ENCODE measurements at places on chromosomes 12 and 14.

- peak; percentile 44 for DNase-seq
These were observed 32.7 kb upstream of the SELPLG start for GRCh38 chr12:108666401-108666881.

DNA sequence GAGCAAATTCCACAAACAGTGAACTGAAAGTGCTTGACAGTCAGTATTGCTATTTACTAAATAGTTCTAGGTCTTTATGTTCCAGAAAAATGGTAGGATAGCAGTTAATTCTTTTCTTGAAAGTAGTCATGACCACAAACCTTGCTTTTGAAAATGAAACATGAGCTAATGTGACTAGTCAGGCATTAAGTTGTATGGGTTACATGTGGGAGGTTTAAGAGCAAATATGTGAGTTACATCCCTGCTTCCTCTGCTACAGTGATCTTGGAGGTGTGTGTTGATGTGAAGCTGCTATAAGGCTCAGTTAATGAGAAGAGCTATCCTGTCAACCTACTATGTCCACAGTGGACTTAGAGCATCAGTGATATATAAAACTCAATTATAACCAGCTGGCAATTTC lies 741.6 kb downstream of the FSCB start:
- DNase-seq = no peak

- peak; percentile 43 for DNase-seq
These were observed 127.7 kb downstream of the SNAPC1 start for GRCh38 chr14:61889914-61890351.

GRCh38 chr12:48187916-48188695 lies 4.7 kb downstream of the CCDC184 start:
- no peak for DNase-seq

GRCh38 chr12:3815094-3815766 lies 58.0 kb downstream of the PARP11 start:
- DNase-seq = no peak

DNA sequence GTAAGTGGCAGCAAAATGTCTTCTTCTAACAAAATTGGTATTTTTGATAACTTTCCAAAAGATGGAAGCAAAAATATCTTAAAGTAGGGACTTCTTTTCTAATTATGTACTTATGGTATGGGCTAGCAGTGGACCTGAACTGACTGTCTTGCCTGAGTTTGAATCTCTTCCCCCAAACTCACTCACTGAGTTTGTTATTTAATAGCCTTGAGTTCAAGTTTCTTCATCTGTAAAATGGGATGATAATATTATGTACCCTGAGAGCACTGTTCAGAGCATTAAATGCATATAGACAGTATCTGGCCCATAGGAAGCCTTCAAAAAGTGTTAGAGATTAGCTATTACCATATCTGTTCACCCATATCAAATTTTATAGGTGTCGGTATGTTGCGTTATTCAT lies 210.4 kb upstream of the NUDT4 start:
- DNase-seq = no peak

DNA sequence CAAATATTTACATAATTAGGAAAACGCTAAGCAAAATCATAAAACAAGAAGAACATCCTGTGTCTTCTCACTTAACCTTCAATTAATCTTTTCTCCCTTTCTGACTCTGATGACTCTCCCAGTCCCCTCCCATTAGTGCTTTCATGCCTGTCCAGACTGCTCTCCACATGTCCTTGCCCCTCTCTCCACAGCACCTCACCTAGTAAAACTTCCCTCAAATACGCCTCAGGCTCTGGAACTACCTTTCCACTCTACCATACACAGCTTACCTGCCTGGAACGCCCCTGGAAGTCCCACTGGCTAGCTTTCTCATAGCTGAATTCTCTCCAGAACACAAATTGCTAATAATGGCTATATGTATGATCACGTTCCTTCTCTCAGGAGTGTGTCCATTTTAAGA lies 44.7 kb downstream of the SLC5A8 start:
- no peak for DNase-seq

- peak; percentile 47 for DNase-seq
These were observed 59.5 kb downstream of the ETNK1 start for GRCh38 chr12:22684140-22685118.

GRCh38 chr12:101441461-101442224 lies 33.5 kb upstream of the SPIC start:
- DNase-seq = no peak
